ENCODE measurements at places on chromosomes 11 and 22. TPM values are rescaled to one million over a fixed set of nuclear protein-coding genes. Genes with fewer than 3 reads are reported as not detected.
A peak's percentile ranks its signal among the peaks of the same experiment; 100 is the strongest.

GRCh38 chr22:44025171-44026065 is 1.3 kb downstream of the PARVB start:
- no peaks in the 10 kb centered on the region for H3K4me1 ChIP-seq
- H3K36me3 ChIP-seq = no peaks in the 10 kb centered on the region
- no peaks in the 10 kb centered on the region for H3K27me3 ChIP-seq
- peak overlapping the region; percentile 80 for H3K4me3 ChIP-seq
- peak; percentile 69 for DNase-seq

Gene GDPD4
- not detected for total RNA-seq

Gene OLFML1
- total RNA-seq = 10.7 TPM

- H3K36me3 ChIP-seq = no peaks in the 10 kb centered on the region
- H3K27me3 ChIP-seq = no peaks in the 10 kb centered on the region
- no peak for DNase-seq
- H3K27ac ChIP-seq = no peak overlapping the region
- no peaks in the 10 kb centered on the region for H3K4me1 ChIP-seq
Observed at GRCh38 chr11:61120099-61120705, 17.9 kb downstream of the CD5 start.

Gene MPZL2
- total RNA-seq = 53.0 TPM

GRCh38 chr22:40410272-40410671 is 39.9 kb downstream of the SGSM3 start:
- H3K27me3 ChIP-seq = no peaks in the 10 kb centered on the region
- no peak overlapping the region for H3K27ac ChIP-seq
- peaks cover 65% of the 10 kb centered on the region for H3K36me3 ChIP-seq
- no peak overlapping the region for H3K4me3 ChIP-seq

DNA sequence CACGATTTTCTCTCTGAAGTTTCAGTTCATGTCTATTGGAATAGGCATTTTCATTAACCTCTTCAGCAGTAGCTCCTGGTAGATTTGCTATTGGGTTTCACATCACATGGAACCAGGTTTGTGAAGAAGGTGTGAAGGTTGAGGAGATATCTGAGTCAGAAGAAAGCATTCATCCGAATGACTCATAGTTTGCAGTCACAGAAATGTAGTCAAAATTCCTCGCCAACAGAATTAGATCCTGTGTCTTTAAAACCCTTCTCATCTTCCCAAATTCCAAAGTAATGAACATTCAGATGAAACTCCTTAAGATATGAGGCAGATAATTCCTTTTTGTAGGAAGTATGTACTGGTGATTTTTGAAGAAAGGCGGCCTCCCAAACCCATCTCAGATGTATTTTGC is 125.0 kb upstream of the LARGE1 start:
- no peak for DNase-seq
- no peaks in the 10 kb centered on the region for H3K36me3 ChIP-seq
- no peaks in the 10 kb centered on the region for H3K4me1 ChIP-seq

GRCh38 chr11:71263386-71263785 is 11.0 kb upstream of the SHANK2 start:
- no peaks in the 10 kb centered on the region for H3K27me3 ChIP-seq
- no peak for DNase-seq
- H3K36me3 ChIP-seq = no peaks in the 10 kb centered on the region
- no peak overlapping the region for H3K4me3 ChIP-seq
- H3K27ac ChIP-seq = no peak overlapping the region

Data from ascending aorta (tissue), 2 donors.